Activated effector memory CD4-positive, alpha-beta T cell treated with anti-CD3 and anti-CD28 coated beads, Interleukin-2, amount 50 U/mL, for 16 hours (primary cell): ENCODE measurements at places on chromosomes 6 and 20.

DNA sequence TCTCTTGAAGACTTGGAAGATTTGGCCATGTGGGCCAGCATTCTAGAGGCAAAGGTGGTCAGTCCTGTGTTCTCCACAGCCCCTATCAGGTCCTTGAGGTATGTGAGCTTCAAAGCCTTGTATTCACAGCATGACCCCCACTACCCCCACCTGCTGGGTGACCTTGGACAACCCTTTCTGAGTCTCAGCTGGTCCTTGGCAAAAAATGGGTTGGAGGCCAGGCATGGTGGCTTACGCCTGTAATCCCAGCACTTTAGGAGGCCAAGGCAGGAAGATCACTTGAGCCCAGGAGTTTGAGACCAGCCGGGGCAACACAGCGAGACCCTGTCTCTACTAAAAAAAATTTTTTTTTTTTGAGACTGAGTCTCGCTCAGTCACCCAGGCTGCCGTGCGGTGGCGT, 42.6 kb downstream of the UBE2V1 start:
- no peak for DNase-seq

DNA sequence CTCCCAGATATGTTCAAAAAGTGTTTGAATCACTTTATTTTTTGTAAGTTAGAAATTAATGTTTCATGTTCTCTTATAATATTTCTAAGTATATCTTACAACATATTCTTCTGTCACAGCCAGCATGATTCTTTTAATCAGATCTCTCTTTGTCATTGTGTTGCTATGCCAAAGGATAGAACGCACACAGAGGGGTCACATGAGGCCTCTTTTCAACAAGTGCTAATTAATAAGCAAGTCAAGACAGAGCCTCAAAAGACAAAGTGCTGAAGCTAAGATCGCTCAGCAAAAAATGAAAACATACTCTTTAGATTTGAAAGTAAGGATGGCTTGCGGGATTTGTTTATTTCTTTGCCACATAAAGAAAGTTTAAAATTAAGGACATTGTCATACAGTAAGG, 508.8 kb upstream of the PTCHD4 start:
- no peak for DNase-seq

DNA sequence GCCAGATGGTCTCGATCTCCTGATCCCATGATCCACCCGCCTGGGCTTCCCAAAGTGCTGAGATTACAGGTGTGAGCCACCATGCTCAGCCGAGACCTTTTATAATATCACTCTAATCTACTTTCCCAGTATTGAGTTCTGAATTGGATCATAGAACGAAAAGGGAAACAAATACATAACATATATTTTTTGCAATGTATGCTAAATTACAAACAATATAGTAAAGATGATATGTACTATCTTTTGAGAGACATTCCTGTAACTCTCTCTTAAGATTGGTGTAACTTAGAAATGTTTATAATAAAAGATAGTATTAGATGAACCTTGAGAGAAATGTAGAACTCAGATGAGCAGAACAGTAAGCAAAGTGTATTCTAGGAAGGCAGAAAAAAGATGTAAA, 129.2 kb upstream of the TENT5A start:
- DNase-seq: no peak

DNA sequence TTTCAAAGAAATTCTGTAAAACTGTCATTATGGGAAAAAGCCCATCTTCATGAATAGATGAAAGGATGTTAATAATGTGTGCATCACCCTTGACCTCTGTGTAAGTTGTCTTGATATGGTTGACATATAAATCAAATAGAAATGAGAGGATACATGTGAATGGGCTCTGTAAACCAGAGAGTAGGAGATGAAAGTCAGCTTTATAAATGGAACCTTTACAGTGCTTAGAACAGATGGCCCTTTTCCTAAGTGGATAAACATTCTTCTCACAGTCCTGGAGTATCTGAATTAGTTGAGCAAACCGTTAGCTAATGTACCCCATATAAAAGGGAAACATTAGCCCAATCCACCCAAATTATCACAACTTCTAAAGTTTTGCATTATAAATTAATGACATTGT, 57.5 kb downstream of the MYLK4 start:
- DNase-seq: no peak

DNA sequence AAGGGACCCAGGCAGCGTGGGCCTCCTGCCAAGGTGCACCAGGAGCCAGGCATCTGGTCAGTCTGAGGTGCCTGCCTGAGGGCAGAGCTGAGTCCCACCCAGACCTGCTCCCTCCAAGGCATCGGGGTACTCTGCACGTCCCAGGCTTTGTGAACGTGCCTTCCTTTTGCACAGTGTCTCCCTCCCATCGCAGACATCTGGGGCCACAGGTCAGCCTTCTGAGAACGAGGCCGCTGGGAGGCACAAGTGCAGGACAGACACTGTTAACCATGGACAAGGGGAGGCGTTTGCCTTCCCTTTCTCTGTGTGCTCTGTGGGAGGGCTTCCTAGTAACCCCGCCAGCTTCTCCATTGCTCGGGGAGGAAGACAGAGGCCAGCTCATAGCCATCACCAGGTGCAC, 47.6 kb downstream of the TFAP2C start:
- no peak for DNase-seq

DNA sequence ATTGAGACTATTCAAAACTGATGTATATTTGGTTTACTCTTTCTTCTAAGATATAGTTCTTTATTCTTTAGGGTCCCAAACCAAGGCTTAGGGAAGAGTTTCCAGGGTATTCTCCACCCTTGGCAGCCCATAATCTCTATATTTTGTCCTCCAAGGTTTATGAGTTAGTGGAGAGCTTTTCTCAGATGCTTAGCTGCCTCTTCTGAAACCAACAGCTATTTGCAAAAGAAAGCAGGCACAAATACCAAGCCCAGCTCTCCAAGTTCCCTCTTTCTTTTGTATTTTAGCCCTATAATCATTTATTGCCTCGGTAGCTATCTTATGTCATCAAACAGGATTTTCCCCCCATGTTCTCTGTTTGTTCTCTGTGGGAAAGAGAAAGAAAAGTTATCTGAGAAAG, 39.1 kb upstream of the RBM24 start:
- no peak for DNase-seq

DNA sequence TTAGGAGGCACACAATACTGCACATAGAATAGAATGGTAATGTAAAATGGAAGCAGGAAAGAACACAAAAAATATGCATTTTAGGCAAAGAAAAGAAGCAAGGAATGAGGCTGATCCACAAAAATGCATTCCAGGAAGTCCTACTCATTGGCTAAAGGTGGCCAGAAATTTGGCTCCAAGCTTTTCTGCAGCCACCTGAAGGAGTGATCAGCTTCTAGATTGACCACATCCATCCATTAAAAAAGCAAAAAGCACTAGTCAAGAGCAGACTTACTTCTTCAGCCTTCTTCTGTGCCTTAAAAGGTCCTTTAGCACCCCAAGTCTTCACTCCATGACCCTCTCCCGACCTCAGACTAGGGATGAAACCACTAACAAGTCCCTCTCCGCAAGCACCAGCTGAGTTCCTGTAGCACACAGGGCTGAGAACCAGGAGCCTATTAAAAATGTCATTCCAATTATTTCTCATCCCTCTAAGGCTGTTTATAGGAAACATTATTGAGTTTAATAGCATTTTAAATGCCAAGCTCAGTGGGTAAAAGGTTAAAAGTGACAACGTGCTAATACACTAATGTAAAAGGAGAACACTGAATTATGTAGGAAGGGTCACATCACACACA, 36.5 kb downstream of the TRAM2 start:
- DNase-seq: no peak

GRCh38 chr6:108650325-108650724, 89.6 kb downstream of the FOXO3 start:
- DNase-seq: no peak

- DNase-seq: no peak
These were observed at the start of gene OVOL2 for GRCh38 chr20:18057101-18057993. OVOL2 (minus strand) TSS chr20:18057916; CDS start chr20:18057634, 282 bp downstream.

DNA sequence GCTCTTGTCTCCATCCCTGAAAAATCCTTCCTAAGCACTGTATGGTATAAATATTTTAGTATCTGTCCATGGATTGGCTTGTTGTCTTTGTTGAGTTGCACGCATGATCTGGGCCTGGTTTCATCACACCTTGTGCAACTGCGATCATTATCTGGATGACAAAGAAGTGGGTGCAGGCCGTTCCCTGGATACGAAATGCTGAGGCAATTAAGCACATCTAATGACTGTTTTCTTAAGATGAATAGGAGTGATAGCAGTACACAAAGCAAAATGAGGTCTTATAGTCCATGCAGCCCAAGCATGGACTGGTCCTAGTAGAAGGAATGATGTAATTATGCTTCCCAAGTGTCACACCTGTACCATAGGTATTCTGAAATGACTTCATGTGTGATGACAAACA, 47.8 kb downstream of the SLC35D3 start:
- no peak for DNase-seq

DNA sequence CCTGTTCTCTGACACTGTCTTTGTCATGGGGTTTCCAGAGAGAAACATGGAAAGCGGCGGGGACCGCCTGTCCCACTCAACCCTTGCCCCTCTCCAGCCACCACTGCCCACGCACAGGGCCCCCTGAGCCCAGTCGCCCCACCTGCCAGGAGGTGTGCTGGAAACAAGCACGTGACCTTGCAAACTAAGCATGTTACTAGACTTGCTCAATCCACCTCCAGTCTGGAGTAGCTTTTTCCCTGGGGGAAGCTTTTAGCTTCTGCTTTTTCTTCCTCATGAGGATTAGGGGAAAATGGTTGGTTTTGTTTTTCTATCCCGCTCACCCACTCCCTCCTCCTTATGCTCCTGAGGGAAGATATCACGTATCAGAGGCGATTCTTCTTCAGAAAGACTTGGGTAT, 105.7 kb downstream of the PLEKHG1 start:
- DNase-seq: no peak

DNA sequence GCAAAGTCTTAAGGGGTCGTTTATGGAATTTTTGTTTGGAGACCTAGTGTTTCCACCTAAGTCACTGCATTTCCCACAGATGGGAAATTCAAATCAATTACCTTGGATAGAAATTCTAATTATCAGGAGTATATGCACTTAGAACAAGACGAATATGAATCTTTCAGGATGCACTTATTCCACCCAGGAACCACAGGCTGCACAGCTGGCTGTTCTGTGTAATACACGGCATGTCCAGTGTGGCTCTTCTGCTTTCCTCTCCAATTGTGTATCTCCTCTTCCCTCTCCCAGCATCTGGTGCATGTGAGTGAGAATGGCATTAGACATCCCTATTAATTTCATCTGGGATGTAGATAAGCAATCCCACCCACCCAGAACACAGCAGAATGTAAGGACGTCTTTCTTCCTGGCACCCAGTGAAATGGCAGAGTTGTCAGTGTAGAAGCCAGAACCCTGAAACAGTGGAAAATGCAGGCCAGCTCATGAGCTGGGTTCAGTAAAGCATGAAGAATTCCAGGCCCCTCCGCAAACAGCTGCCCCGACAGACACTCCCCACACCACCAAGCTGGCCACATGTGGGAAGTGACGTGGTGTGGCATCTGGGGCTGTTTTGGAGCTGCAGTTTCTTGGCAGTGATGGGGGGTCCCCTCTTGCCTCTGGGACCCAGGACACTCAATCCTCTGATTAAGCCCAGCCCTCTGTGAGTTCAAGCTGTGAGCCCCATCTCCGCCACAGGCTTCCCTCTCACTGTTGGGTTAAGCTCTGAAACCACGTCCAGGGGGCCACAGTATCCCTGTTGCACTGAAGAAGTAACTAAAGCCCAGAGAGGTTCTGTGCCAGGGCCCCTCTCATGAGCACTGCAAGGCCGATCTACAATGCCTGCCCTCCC, 180.1 kb upstream of the CST7 start:
- DNase-seq: peak; percentile 27

GRCh38 chr20:40634891-40635290, 54.1 kb downstream of the MAFB start:
- DNase-seq: no peak

DNA sequence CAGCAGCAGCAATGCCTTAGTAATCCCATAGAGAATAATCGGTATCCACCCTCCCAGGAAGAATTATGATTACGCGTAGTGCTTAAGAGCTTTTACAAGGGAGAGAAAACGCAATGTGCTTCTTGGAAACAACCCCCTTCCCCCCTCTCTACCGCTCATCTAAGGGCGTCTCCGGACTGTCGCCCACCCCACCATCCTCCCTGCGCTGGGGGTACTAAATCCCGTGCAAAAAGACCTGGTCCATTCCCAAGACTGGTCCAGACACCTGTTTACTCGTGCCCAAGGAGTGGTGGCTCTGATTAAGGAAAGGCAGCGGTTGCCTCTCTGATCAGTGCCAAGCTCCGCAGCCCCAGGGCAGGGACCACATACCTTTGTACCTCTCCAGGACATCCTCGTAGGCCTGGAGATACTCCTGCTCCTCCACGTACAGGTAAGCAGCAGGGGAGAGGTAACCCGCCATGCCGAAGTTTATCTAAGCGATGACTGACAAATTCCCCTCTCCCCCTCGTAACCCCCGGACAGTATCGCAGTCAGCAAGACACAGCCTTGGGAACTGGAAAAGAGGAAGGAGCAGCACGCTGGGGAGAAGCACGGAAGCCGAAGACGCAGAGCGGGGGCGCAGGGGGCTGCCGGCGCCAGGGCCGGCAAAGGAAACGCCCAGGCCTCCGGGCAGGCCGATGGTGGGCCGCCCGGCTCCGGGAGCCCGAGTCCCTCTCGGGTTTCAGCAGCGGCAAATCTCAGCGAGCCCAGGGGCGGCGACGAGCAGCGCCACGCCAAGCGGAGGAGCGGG, 112.0 kb upstream of the BEND6 start:
- no peak for DNase-seq

- no peak for DNase-seq
These were observed 193.4 kb upstream of the PREP start for GRCh38 chr6:105596284-105596755.
